Retina (tissue), 1 donor: ENCODE measurements at places on chromosomes 4 and X.
A peak's percentile ranks its signal among the peaks of the same experiment; 100 is the strongest.

GRCh38 chr4:157220371-157220881, at the start of gene GRIA2:
Gene GRIA2 (plus strand): TSS chr4:157220728. CDS start chr4:157221043, 315 bp downstream.
- peak; percentile 93 for DNase-seq

- DNase-seq, result no peak
Measured at GRCh38 chr4:87601361-87601760, 7.0 kb upstream of the DSPP start.

DNA sequence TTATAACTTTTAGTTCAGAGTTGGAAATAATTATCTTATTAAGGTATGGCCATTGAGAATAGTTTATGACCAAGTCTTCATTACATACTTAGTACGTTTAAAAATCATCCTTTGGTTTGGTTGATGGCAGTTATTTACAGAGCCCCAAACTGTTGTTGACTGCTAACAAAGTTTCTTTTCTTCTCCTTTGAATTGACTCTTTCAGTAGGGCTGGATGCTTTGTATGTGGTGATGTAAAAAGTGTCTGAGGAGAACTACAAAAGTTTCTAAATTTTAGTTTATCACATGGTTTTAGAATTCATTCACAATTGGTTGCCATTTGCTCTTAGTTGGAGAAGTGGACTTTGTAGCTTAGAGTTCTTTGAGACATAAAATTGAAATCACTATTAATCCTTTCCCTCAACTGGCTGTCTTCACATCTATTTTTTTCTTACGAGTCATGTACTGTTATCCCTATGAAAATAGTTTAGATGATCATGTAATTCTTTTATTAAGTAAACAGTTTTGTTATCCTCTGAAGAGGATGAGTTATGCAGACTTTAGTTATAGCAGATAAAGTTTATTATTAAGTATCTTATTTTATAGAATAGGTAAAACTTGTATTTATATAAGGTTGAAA, 14.8 kb downstream of the PTPN13 start:
- DNase-seq, result no peak

GRCh38 chr4:129614611-129615010, 518.7 kb downstream of the C4orf33 start:
- DNase-seq, result peak; percentile 28

DNA sequence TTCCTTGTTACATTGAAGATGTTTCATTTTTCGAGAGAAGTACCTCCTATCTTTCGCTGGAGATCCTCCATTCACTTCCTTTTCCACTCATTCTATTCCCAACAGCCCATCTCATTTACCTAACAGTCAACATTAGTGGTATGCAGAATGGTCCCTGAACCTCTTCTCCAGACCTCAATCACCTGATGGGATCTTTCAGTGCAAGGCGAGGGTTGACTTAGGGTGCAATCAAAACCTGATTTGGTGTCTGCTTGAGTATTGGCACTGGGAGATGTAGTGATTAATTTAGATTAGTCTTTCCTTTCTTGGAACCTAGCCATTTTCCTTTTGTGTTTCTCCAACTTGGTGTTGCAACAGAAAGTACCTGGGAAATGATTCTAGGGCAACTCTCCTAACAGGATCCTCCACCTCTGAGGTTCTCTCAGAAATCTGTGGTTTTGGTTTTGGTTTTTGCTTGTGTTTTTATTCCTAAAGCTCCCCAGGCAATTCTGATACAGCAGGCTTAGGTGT, 18.4 kb downstream of the DDX3X start:
- DNase-seq, result no peak

DNA sequence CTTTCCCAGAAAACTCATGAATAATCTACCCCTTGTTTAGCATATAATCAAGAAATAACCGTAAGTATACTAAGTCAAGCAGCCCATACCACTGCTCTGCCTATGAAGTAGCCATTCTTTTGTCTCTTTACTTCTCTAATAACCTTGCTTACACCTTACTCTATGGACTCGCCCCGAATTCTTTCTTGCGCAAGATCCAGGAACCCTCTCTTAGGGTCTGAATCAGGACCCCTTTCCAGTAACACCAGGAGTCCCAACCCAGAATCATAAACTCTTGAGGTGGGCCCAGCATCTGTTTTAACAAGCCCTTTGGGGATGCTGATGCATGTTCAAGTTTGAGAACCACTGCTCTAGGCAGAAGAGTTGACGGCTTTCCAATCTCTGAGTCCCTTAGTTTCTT, 119.6 kb downstream of the BEND2 start:
- DNase-seq, result no peak

DNA sequence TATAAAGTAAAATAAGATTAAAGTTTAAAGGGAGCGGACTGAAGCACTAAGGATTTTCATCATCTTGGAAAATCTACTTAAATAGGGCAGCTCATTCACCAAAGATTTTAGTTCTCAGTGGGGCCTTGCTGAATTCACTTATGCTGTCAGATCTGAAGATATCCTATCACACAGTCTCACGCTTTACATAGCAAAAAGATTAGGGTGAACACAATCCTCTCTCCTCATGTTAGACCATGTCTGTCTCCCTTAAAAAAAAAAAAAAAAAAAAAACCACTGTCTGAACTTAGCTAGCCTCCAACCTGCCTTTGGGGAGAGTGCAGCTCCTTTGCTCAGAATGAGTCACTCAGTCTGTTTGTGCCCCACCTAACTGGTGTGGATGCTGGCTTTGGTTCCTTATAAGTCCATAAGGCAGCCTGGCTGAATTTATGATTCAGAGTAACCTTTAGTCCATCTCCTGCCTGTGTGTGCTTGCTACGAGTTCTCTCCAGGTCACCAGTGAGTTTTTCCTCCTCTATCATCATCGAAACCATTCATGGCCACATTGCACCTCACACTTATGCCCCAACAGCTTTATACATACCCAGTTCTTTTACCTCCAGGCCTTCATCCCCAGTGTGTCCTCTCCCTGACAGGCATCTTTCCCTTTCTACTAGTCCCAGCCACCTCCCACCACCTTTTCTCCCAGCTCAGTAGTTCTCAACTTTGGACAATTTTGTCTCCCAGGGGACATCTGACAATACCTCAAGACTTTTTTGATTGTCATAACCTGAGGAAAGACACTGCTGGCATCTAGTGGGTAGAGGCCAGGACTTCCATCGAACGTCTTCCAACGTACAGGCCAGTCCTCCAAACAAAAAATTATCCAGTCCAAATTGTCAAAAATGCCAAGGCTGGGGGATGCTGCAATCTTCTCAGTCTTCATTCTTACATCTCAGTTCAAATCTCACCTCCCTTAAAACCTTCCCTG, 220.7 kb upstream of the EMCN start:
- DNase-seq, result peak; percentile 2

DNA sequence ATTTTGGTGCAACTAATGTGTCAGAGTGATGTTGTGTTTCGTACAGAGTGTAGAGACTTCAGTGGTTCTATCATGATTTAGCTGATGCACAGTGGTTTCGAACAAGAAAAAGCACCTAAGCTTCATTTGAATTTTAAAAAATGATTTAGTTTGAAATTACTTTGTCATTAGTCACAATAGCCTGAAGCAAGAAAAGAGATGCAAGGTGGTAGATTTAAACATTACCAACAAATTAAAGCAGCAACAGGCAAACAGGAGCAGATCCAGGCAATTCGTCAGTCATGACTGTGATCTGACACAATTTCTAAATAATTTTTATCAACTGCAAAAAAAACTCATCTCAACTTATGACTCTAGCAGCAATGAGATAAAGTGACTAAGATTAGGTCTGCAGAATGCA, 24.6 kb upstream of the COX7B2 start:
- no peak for DNase-seq

DNA sequence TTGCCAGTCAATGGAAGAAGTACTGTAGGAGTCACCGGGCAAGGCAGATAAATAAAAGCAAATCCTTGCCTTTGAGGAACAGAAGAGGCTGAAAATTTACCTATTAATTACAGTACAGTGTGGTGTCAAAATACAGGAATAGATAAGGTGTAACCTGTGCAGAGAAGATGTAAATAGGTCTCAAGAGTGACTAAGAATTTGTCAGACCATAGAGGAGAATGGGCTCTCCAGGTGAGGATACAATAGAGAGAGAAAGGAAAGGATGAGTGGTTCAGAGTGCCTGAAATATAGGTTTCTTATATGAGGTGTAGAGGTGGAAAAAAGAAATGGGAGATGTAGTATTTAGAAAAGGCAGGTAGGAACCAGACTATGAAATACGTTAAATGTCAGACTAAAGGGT, 801 bp upstream of the ZC4H2 start:
- DNase-seq, result no peak

- no peak for DNase-seq
Measured at GRCh38 chr4:138311771-138312535, 69.8 kb upstream of the SLC7A11 start.

DNA sequence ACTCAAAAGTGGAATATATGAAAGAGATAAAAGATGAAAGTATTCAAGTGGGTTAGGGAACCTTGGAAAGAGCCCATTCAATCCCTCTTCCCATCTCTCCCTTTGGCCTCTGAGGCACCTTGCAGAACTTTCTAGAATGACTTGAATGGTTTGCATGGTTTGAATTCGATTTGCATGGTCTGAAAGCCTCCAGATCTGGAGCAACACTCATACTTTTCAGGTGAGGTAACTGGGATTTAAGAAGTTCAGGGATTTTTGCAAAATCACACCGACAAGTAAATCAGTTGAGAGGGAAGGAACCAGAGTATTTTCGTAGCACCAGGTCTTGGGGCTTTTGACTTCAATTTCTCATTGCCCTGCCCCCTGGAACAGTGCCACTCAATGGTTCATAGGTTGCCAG, 476.0 kb upstream of the FTHL17 start:
- no peak for DNase-seq
